CD14-positive monocyte (primary cell): ENCODE measurements at places on chromosomes 5 and 9.

- no peak for DNase-seq
- no peak overlapping the region for H3K27ac ChIP-seq
- no peaks in the 10 kb centered on the region for H3K36me3 ChIP-seq
- H3K4me3 ChIP-seq = no peak overlapping the region
- no peaks in the 10 kb centered on the region for H3K4me1 ChIP-seq
- no peaks in the 10 kb centered on the region for H3K27me3 ChIP-seq
Measured at GRCh38 chr5:63963926-63964325, 1.7 kb upstream of the HTR1A start.

GRCh38 chr9:135347461-135347860 is 132.1 kb upstream of the PPP1R26 start:
- DNase-seq = no peak
- H3K27ac ChIP-seq = no peak overlapping the region
- no peaks in the 10 kb centered on the region for H3K4me1 ChIP-seq
- no peaks in the 10 kb centered on the region for H3K36me3 ChIP-seq

GRCh38 chr9:129999141-129999510 is 43.9 kb downstream of the FNBP1 start:
- peaks cover 27% of the 10 kb centered on the region for H3K4me1 ChIP-seq
- H3K36me3 ChIP-seq = peaks cover 20% of the 10 kb centered on the region
- no peak for DNase-seq

DNA sequence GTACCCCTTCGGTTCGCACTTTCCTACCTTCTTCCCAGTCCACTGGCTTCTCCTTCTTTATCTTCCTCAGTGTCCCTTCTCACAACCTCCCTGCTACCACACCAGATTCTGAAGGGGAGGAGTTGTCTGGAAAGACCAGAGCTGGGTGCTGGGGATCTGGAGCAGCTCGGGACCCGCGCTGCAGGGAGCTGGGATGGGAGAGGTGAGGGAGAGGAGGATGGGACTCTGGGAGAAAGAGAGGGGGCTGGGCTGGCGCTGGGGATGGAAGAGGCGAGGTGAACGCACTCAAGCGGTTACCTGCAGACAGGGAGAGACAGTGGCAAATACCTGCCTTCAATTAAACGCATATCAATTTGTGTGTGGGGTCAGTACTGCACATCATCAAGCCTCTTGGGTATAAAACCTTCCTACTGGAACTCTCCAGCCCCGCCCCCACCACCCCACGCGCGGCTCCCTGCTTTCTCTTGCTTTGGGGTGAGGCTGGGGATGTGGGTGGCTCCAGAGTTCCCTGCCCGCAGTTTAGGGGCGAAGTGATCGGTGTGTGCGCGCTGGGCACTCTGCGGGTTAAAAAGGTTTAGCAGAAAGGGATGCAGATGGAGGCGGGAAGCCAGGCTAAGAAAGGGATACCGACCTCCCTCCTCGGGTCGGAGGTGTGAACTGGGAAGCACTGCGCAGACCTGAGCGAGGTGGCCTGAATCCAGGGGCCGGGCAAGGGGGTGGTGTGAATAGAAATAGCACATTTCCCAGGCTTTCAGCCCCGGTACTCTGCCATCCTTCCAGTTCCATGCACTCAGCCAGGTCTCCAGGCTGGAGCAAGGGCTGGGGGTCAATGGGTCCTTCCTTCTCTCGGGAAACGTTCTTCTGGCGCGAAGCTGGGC is 977 bp upstream of the PAM start:
- peaks cover 9% of the 10 kb centered on the region for H3K27me3 ChIP-seq
- no peak for DNase-seq
- H3K36me3 ChIP-seq = no peaks in the 10 kb centered on the region
- H3K4me1 ChIP-seq = peaks cover 15% of the 10 kb centered on the region

GRCh38 chr5:150538007-150538917 is 30.3 kb downstream of the NDST1 start:
- H3K36me3 ChIP-seq = peaks cover 98% of the 10 kb centered on the region
- H3K4me3 ChIP-seq = no peak overlapping the region
- H3K4me1 ChIP-seq = no peaks in the 10 kb centered on the region
- DNase-seq = no peak
- H3K27ac ChIP-seq = no peak overlapping the region
